ENCODE measurements at places on chromosomes 2 and 18.

DNA sequence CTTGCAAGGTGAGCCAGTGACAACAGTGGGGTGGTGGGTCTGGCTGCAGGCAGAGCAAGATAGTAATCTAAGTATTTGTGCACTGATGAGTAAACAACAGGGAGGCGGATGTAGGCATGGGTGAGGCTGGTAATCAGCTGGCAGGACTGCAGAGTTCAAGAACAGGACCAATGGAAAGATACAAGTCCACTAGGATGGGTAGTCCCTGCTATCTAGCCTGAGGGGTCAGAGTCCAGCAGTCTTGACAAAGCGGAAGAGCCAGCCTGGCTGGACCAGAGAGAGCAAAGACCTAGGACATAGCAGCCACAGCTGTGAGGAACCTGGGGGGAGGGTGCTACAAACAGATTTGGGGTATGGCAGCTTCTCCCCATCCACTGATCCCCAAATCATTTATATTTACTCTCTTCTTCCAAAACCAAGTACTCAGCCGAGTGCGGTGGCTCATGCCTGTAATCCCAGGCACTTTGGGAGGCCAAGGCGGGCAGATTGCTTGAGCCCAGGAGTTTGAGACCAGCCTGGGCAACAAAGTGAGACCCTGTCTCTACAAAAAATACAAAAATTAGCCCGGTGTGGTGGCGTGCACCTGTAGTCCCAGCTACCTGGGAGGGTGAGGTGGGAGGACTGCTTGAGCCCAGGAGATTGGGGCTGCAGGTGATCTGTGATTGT, 25.9 kb downstream of the VIL1 start:
- DNase-seq = no peak

DNA sequence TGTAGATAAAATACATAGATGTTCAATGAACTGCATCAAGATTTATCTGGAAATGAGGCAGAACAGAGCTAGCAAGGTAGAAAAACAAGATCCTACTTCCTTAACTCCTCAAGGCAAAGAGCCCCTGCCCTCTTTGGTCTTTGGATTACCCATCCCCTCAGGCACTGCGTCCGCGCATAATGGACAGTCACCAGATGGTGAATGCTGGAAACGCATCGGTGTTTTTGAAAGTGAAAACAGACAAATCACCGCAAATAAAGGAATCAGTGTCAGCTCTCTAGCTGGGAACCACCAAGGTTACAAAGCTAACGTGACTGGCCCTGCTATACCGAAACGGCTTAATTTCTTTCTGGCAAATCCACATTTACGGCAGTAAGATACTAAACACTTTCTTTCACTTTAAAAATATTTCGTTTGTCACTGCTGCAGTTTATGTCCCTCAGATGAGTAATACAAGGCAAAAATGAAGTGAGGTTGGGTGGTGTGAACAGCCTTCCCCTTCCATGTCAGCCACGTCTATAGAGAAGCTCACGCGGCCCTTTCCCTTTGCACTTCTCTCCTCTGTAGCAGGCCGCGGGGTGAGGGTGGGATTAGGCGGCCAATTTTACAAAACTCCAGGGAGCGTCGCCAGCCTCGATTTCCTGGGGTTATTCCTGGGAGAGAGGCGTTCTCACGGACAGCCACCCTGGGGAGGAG, 627 bp upstream of the GALR1 start:
- DNase-seq = no peak

GRCh38 chr2:15965564-15966019, 25.2 kb downstream of the MYCN start:
- no peak for DNase-seq

GRCh38 chr2:128260239-128261138, 58.2 kb downstream of the HS6ST1 start:
- DNase-seq = peak; percentile 65

- DNase-seq = no peak
Measured at GRCh38 chr2:102187496-102188150, 800 bp downstream of the IL1RL2 start.

GRCh38 chr2:851078-851477, 99.6 kb upstream of the SNTG2 start:
- no peak for DNase-seq

- DNase-seq = no peak
Measured at GRCh38 chr2:36915627-36916026, 50.7 kb downstream of the STRN start.

DNA sequence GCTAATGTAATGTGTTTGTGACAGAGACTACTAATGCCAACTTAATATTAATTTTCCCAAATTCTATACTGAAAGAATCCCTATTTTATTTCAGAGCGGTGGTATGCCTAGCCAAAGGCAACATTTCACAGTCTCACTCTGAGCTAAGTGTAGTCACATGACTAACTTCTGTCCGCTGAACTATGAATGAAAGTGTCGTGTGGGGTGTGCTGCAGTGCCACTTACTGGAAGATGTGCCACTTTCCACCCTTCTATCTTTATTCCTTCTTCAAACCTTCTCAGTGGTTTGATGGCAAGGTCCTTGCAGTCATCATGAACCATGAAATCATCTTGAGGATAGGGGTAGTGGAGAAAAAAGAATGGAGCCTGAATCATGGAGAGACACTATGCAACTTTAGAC, 47.3 kb upstream of the C1D start:
- DNase-seq = no peak

- DNase-seq = no peak
Measured at GRCh38 chr2:231890896-231891513, 35.2 kb downstream of the NPPC start.

GRCh38 chr2:62998949-62999348, 51.7 kb upstream of the OTX1 start:
- no peak for DNase-seq

GRCh38 chr18:68298330-68298729, 416.6 kb downstream of the TMX3 start:
- DNase-seq = no peak

GRCh38 chr18:4605212-4605611, 150.1 kb upstream of the DLGAP1 start:
- DNase-seq = no peak

DNA sequence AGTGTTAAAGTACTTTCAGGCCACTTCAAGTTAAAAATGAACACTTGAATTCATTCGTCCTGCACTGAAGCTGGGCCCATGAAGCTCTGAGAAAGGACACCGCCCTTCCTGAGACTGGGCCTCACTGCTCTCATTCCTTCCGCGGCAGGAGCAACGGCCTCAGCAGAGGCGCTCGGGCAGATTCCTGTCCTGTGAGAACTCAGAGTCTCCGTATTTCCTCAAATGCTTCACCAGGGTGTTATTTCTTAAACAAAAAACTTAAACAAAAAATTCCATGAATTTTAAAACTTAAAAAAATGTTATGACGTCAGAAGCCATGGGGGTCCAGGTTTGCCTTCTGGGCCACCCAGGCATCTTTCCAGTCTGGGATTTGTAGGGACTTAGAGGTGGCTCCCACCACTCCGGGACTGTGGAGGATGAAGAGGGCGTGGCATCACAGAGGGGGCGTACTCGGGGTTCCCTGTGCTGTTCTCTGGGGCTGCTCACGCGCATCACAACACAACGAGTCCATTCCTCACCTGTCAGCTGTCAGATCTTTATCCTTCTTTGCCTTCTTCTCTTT, 115.9 kb upstream of the ASB18 start:
- DNase-seq = no peak

DNA sequence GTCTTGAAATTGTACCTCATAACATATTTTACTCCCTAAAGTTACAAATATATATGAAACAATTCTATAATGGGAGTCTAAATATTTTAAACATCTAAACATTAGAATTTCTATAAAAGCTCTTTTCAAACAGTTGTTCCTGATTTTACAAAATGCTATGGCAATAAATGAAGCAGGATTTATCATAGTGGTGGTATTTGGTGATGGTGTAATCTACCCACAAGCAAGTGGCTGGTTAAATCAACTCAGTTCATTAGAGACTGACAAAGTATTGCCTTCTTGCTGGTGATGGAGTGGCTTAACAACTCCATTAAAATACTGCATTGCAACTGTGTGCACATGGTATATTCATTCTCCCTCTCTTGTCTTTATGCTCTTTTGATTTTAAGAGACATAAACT, 138.9 kb downstream of the PMAIP1 start:
- DNase-seq = no peak

DNA sequence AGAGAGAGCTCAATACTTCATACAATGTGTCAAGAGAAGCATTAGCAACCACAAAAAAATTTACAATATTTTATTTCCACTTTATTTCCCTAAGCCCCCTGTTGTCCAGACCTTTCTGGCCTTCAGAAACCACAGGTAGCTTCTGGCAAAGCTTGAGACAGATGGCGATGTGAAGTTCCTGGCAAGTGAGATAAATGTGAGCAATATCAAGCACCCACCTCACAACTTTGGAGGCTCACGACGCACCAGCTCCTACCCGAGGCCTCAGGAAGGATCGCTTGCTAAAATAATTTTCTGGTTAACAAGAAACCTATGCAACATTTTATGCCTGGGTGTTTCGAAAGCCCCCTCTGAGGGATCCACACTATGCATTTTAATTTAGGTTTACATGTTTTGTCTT, 158.1 kb upstream of the CHAC2 start:
- DNase-seq = no peak

- no peak for DNase-seq
Measured at GRCh38 chr2:12970861-12971260, 254.1 kb downstream of the TRIB2 start.

DNA sequence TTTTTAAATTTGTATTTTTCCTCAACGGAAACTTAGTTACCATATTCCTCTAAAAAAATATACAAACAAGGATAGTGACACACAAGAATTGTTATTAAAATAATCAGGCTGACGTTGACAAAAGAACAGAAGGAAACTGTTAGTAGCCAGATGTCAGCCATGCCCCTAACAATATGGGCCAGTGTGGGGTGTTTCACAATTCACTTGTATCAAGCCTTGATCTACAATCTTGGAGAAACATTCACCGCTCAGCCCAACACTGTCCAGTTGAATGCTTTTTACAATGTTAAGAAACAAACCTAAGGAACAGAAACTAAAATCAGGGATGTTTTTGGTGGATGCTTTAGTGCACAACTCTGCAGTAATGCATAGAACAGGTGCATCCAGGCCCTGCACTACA, 44.6 kb downstream of the TMEFF2 start:
- no peak for DNase-seq

DNA sequence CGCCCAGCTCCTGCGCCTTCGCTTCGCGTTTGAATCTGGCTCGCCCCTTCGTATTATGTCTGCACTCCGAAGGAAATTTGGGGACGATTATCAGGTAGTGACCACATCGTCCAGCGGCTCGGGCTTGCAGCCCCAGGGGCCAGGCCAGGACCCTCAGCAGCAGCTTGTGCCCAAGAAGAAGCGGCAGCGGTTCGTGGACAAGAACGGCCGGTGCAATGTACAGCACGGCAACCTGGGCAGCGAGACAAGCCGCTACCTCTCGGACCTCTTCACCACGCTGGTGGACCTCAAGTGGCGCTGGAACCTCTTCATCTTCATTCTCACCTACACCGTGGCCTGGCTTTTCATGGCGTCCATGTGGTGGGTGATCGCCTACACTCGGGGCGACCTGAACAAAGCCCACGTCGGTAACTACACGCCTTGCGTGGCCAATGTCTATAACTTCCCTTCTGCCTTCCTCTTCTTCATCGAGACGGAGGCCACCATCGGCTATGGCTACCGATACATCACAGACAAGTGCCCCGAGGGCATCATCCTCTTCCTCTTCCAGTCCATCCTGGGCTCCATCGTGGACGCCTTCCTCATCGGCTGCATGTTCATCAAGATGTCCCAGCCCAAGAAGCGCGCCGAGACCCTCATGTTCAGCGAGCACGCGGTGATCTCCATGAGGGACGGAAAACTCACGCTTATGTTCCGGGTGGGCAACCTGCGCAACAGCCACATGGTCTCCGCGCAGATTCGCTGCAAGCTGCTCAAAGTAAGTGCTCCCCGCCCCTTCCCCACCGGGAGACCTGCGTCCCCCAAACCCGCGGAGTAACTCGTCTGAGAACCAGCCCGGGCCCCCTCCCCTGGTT, 453 bp downstream of the KCNJ3 start:
- no peak for DNase-seq

DNA sequence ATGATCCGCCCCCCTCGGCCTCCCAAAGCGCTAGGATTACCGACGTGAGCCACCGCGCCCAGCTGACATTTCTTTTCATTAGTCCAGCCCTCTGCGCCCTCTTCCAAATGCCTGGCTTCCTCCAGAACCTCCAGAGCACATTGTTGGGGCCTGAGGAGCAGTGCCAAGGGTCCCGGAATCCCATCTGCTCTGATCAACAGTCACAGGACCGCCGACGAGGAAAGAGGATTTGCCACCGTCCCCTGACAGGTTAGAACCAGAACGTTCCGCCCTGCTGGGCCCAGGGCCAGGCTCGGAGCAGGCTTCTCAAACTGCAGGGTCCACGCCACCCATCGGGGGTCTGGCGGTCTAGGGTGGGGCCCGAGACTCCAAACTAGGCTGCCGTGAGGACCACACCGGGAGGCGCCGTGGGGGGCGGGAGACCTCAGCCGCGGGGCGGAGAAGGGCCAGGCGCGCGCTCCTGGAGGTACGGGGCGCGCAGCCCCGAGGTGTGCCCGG, 36.9 kb upstream of the ITM2C start:
- DNase-seq = no peak

GRCh38 chr18:60978338-60978737, 354.9 kb upstream of the CDH20 start:
- no peak for DNase-seq

DNA sequence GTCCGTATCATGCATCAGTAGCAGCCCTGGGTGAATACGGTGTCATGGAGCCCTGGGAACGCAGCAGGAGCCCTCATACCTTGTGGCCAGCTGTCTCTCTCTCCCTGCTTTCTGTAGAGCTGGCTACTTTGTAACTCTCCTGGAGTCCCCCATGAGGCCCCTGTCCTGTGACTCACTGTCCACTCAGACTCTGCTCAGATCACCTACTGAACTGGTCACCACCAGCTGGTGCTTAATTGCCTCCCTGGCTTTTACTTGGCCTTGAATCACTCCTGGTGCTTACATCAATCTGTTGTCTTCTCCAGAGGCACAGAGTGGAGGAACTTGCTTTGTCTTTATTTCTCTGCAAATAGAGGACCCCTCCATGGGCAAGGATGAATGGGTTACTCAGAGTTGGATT, 172.7 kb downstream of the HRH4 start:
- no peak for DNase-seq

DNA sequence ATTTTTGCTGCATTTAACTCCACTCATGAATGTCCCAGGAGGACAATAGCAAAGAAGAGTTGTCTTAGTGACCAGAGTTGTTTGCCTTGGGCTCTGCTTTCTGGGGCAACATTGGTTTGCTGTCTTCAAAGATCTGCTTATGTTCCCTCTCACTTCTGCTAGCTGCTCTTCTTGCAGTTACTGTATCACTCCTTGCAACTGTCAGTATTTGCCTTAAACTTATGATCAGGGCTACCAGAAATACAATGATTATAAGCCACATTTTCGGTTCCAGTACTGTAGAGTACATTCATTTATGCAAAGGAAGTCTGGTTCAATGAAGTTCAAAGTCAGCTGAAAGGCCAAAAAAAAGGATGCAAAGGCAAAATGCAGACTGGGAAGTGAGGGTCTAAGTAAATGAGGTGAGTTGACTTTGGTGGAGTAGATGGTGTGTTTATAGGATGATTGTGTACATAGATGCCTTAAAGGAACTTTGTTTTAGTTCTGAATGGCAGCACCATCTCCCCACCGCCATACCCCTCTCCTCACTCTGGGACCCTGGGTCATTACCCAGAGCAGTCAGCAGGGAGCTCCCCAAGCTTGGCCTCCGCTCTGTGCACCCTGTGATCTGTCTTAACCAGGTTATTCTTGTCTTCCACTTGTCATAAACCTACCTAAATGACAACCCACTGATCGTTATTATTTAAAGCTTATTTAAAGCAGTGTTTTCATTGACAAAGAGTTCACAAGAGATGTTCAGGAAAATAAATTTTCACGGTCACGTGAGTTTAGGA, 236.0 kb downstream of the DOK6 start:
- DNase-seq = no peak

Data from ureter (tissue), 1 donor.